LoVo (cell line): ENCODE measurements at places on chromosomes 1 and 21.

DNA sequence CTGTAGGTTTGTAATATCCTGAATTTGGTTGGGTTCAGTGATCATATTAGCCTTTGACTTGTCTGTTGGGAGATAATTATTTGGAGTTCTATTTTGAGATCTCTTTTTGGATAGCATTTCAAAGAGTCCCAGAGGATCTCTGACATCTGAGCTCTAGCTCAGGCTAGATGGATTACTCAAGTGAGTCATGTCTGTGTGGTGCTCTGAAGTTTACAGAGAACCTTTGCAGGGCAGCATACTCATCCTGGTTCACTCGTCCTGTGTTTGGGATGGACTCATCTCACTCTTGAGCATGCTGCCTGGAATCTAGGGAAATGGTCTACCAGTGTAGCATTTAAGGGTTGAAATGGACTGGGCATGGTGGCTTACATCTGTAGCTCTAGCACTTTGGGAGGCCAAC, 29.4 kb upstream of the BMP8A start:
- DNase-seq = no peak

DNA sequence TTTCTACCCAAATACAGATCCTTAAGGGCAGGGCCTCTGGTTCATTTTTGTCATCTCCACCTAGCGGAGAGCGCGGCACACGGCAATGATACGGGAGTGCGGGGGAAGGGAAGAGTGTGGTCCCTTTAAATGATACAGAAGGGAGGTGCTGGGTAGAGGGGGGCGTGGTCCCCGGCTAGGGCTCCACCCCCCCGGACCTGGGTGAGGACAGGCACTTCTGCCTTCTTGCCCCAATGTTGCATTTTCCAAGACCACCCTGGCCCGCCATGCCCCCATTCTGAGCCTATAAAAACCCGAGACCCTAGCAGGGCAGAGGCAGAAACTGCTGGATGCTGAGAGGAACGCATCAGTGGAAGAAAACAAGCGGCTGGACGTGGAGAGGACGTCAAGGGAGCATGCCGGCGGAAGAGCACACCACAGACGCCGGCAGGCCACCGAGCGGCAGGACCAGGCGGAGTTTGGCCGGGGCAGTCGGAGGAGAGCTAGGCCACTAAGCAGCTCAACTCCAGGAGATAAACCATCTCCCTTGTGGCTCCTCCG, 30.0 kb downstream of the LRRC3 start:
- no peak for DNase-seq

- no peak for DNase-seq
Measured at GRCh38 chr1:46605232-46605631, 1.2 kb upstream of the MKNK1 start.

- DNase-seq = no peak
Measured at GRCh38 chr1:52593495-52593894, 8.7 kb upstream of the GPX7 start.

DNA sequence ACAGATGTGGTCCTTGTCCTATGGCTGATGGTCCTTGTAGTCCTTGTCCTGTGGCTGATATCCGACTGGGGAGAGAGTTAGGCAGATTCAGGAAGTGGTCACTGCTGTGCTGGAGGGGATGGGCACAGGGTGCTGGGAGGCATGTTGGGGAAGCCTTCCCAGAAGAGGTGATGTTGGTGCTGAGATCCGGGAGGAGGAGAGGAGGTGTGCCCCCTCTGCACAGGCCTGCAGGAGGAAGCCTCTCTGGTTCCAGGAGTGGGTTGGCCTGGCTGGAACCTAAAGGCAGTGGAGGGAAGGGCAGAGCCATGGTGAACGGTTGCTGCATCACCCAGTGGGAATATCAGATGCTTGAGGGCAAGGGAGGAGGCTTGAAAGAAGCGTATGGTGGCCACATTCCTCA, 14.7 kb downstream of the COQ8A start:
- no peak for DNase-seq

GRCh38 chr1:42739753-42740700, at the start of gene CLDN19:
TSS of gene CLDN19 (minus strand) at chr1:42740236. CDS start at chr1:42740063, 173 bp downstream.
- no peak for DNase-seq

GRCh38 chr1:53490351-53490750, 31.2 kb downstream of the DMRTB1 start:
- DNase-seq = no peak

GRCh38 chr1:939511-940106, 15.9 kb downstream of the SAMD11 start:
- DNase-seq = no peak

- peak; percentile 76 for DNase-seq
Measured at GRCh38 chr1:39102537-39103327, 76.6 kb downstream of the NDUFS5 start.

DNA sequence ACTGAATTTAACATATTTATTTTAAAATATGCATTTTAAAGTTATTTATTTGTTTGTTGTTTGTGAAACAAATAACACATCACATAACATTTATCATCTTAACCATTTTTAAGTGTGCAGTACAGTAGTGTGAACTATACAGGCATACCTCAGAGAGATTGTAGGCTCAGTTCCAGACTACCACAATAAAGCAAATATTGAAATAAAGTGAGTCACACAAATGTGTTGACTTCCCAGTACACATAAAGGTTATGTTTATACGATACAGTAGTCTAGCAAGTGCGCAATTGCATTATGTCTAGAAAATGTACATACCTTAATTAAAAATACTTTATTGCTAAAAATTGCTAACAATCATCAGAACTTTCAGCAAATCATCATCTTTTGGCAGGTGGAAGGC, 739.4 kb upstream of the ADGRL4 start:
- peak; percentile 33 for DNase-seq

DNA sequence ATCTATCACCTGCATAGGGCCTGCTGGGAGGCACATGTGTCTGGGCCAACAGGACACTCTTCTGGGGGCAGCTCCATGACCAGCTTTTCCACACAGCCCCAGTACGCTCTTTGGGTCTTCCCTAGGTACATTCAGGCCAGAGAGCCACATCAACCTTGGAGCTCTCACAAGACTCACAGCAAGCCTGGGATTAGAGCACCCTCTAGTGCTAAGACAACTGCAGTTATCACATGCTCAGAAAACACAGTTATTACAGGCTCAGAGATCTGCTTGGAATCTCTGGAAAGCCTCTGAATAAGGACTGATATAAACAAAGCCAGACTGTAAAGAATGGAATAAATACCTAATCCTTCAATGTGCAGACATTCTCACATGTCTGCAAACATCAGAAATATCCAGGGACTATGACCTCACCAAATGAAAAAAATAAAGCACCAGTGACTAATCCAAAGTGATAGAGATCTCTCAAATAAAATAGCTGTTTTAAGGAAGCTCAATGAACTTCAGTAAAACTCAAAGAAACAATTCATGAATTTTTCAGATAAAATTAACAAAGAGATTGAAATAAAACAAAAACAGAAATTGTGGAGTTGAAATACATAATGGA, 563.9 kb upstream of the NR5A2 start:
- DNase-seq = peak; percentile 19

GRCh38 chr1:101781201-101781831, 215.4 kb downstream of the OLFM3 start:
- no peak for DNase-seq
